CD14-positive monocyte (primary cell): ENCODE measurements at places on chromosomes 4 and X.

- DNase-seq, result no peak
Measured at GRCh38 chrX:46838974-46839480, 2.2 kb downstream of the RP2 start.

DNA sequence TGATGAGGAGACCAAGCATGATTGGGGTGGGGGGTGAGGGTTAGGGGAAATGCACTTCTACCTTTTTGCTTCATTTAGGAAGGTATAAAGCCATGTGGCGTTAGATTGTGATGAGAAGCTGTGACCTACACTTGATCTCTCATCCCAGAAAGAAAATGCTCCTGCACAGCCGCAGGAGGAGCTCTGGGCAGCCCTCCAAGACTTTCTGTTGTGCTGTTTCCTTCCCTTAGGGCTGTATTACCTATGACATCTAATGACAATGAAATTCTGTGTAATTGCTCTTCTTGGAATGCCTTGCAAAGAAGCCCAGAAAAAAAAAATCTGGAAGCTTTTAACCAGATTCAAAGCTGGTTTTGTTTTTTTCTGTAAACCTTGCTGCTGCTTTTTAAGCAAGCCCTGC, 13.4 kb downstream of the PRPS2 start:
- no peak for DNase-seq

DNA sequence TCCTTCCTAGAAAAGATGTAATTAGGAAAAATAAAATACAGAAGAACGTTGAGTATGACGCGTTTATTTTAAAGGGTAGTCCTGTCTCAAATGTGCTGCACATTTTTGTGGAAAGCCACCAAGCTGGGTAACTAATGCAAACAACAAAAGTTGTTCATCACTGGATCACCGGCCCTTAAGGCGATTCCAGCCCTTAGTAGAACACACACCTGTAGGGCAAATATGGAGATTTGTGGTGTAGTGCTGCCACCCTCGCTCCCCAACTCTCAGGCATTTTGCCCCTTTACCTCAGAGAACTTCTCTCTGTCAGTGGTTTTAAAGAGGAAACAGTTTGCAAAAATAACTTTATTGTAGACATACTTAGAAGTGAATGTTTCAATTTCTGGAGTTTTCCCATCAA, 1.9 kb downstream of the TBL1X start:
- no peak for DNase-seq

DNA sequence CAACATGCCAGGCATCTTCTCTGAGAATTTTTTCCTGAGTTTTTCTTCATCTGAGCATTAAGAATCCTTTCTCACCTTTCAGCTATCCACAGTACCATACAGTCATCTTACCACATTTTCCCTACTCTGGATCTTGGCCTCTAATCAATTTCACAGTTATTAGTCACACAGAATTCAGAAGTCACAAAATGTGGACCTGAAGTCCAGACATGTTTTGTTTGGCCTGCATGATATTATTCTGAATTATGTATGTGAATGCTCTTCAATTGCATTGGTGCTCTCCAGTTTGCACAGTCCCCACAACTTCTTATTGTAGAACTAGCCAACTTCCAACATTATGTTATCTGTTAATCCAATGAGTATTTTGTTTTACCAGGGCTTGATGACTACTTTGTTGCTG, 102.3 kb upstream of the GRIA3 start:
- DNase-seq, result no peak

GRCh38 chr4:34732176-34732950, 1512.0 kb downstream of the ARAP2 start:
- no peak for DNase-seq

- DNase-seq, result no peak
Measured at GRCh38 chrX:17805120-17805519, 56.0 kb downstream of the RAI2 start.

DNA sequence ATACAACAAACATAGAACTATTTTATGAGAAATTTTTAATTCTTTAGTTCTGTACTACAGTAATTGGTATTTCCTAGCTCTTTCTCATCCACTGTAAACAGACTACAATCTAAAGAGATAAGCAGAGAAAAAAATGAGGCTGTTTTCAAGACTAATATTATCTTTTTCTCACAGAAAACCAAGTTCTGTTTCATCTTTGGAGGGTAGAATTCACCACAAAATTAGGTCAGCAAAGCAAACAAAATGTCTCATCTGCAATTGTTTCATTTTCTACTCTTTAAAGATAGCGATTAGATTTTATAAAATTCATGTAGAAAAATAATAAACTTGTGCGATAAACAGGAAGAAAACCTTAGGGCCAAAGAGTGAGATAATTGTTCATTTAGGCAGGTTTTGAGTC, 10.8 kb downstream of the APOO start:
- no peak for DNase-seq

GRCh38 chr4:143202824-143203223, 18.1 kb downstream of the USP38 start:
- DNase-seq, result no peak

DNA sequence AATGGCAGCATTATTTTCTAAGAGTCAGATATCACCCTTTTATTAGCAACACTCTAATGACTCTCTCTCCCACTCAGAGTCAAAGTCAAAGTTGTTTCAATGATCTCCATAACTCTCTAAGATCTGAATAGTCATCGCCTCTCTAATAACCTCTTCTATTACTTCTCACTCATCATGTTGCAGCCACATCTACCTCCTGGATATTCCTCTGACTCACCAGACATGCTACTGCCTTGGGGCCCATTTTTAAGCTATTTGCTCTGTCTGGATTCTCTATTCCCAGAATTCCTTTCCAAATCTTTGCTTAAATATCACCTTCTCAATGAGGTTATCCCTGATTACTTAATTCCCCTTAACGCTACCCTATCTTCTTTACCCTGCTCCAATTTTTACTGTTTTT, 391.8 kb upstream of the MAGEB16 start:
- DNase-seq, result no peak

- DNase-seq, result no peak
Measured at GRCh38 chr4:188414441-188414840, 275.2 kb downstream of the TRIML1 start.

- no peak for DNase-seq
Measured at GRCh38 chr4:80182237-80182866, 15.0 kb upstream of the PRDM8 start.

DNA sequence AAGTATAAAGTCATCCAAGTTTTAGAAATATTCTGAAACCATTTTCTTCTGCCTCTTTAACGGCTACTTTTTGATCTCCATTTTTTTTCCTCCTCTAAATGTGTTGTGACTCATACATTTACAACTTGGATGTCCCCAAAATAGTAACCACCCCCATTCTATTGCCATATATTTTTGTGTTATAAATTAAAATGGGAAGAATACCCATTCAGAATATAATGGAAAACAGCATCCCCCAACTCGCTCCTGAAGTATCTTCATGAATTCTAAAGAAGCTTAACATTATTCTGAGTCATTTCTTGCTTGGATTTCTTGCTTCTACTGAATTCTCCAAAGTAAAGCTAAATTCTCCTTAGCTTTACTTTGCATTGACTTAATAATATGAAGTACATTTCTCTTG, 92.0 kb upstream of the PTPN13 start:
- DNase-seq, result no peak

DNA sequence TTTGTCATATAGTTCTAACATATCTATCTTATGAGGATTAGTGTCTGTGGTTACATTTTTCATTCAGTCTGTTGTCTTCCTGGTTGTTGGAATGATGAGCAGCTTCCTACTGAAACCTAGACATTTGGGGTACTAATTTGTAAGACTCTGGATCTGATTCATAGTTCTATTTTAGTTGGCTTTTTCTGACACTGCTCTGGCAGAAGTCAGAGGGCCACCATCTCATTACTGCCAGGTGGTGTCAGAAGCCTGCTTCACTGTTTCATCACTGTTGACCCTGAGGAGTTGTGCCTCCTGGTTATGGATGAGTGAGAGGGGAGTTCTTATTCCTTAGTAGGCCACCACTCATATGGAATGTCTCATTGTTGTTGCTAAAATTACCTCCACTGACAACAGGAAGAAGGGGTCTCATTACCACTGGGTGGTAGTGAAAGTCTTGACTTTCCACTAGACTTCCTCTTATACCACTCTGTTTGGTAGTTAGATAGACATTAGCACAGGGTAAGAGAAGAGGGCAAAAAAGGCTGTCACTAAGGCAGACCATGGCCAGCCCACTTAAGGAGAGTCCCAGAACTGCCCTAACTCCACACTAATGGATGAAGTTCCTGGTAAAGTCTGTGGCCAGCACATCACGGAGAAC, 395.2 kb downstream of the SPOCK3 start:
- no peak for DNase-seq

DNA sequence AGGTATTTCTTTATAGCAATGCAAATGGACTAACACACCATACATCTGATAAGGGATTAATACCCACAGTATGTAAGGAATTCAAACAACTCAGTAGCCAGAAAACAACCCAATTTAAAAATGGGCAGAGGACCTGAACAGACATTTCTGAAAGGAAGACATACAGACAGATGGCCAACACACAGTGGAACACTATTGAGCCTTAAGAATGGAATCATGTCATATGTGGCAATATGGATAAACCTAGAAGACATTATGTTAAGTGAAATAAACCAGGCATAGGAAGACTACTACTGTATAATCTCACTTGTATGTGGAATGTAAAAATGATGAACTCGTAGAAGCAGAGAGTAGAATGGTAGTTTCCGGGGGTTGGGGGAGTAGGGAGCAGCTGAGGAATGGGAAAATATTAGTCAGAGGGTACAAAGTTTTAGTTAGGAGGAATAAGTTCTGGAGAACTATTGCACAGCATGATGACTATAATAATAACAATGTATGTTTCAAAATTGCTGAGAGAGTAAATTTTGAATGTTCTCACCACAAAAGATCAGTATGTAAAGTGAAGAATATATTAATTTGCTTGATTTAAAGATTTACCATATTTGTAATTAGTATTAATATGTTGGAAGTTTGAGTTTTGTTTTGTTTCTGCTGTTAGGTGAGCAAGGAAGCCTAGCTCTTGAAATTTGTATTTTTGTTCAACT, 25.2 kb downstream of the WDR44 start:
- DNase-seq, result no peak

- no peak for DNase-seq
Measured at GRCh38 chr4:79292008-79292407, 33.9 kb downstream of the NAA11 start.

DNA sequence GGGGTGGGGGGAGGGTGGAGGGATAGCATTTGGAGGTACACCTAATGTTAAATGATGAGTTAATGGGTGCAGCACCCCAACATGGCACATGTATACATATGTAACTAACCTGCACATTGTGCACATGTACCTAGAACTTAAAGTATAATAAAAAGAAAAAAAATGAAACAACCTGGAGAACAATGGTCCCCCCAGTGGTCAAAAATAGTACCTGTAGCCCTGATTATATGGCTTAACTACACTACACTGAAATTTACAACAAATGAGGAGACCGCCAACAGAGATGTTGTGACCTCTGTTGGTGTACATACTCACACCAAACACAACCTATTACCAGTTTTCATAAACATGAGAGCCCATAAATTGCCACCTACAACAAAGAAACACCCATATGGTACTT, 7.3 kb upstream of the MAGEE1 start:
- DNase-seq, result no peak

GRCh38 chr4:114312338-114312737, 286.3 kb upstream of the UGT8 start:
- no peak for DNase-seq

- no peak for DNase-seq
Measured at GRCh38 chr4:59570860-59571476, 1629.2 kb upstream of the ADGRL3 start.

DNA sequence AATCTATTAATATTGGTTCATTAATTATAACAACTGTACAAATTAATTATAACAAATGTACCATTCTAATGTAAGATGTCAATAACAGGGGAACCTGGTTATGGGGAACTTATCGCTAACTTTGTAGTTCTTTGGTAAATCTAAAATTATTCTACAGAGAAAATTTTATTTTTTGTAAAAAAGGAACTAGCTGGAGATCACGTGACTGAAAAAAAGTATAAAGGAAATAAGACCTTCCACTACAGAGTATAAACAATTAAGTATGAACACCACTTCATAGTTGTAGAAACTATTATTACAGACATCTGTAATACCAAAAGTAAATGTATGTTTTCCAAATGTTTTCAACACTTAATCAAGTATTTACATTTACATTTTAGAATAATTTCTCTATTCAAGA, 77.9 kb upstream of the DKK2 start:
- no peak for DNase-seq
